ENCODE measurements at places on chromosomes 12 and 14.
A peak's percentile ranks its signal among the peaks of the same experiment; 100 is the strongest.

- no peak for DNase-seq
Measured at GRCh38 chr14:23321572-23322547, 603 bp downstream of the PABPN1 start.

DNA sequence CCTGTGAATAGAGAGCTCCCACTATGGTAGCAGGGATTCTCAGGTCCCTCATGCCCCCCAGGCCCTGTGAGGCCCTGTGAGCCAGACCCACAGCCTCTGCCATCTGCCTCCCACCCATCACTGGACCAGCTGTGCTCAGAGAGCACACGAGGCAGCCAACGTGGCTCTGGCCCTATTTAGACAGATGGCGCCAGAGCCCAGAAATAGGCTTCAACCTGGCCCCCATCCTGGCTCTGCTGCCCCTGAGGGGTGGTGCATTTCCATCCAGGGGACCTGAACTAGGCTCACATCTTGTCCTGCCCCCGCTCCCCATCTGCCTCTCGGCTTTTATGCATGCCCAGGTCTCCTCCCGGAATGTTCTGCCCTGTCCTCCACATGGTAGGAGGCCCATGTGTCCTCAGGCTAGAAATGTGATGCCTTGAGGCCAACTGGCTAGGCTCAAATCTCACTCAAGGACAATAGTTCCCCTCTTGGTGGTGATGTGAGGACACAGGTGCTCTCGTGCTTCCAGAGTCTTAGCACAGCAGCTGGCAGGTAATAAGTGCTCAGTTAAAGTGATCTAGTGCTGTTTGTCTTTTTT is 18.9 kb downstream of the TMEM63C start:
- peak; percentile 92 for DNase-seq

DNA sequence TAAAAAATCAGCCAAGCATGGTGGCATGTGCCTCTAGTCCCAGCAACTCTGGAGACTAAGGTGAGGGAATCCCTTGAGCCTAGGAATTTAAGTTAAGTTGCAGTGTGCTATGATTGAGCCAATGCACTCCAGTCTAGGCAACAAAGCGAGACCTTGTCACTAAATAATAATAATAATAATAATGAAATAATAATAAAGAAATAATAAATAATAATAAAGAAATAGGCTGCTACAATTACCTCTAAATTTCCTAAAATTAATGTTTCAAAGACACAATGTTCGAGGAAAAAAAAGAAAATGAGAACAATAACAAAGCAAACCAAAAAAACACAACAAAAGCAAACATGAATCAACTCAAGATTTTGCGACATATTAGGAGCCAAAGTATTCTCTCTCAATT is 29.7 kb downstream of the RALGAPA1 start:
- no peak for DNase-seq

- no peak for DNase-seq
Measured at GRCh38 chr12:109877504-109878246, 2.7 kb downstream of the GLTP start.

- no peak for DNase-seq
Measured at GRCh38 chr14:63375769-63376168, 57.0 kb upstream of the GPHB5 start.

- DNase-seq, result no peak
Measured at GRCh38 chr14:100549834-100550625, 37.2 kb downstream of the BEGAIN start.

GRCh38 chr12:43277651-43278540 is 274.1 kb downstream of the ADAMTS20 start:
- no peak for DNase-seq

GRCh38 chr14:89004166-89004565 is 179.7 kb downstream of the TTC8 start:
- no peak for DNase-seq

DNA sequence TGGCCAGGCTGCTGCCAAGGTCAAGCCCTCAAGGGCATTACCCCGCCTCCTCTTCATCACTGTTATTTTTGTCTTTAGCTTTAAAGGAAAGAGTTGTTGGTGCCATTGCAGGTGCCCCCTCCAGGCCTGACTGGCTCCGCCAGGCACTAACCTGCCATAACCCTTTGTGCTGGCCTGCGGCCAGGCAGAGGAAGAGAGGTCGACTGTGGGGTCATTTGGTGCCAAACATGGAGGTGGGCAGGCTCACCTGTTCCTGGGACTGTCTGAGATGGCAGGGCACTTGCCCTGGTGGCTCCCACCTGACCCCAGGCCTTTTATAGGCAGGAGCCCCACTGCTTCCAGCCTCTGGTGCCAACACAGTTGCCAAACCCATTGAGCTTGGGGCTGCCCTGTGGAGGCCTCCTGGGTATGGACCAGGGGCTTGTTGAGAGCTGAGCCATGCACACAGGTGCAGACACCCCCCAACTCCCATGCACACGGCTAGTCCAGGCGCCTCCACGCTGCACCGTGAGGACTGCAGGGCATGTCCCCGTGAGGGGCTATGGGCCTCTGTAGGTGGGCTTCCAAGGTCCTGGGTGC is 29.4 kb upstream of the PLD4 start:
- no peak for DNase-seq

GRCh38 chr12:105069936-105070702 is 14.1 kb downstream of the ALDH1L2 start:
- DNase-seq, result no peak

- DNase-seq, result no peak
Measured at GRCh38 chr12:116325336-116325664, 47.8 kb upstream of the MED13L start.

GRCh38 chr12:66304296-66304900 is 2.1 kb downstream of the HELB start:
- no peak for DNase-seq

- no peak for DNase-seq
Measured at GRCh38 chr14:98192946-98193345, 1079.1 kb downstream of the BCL11B start.

DNA sequence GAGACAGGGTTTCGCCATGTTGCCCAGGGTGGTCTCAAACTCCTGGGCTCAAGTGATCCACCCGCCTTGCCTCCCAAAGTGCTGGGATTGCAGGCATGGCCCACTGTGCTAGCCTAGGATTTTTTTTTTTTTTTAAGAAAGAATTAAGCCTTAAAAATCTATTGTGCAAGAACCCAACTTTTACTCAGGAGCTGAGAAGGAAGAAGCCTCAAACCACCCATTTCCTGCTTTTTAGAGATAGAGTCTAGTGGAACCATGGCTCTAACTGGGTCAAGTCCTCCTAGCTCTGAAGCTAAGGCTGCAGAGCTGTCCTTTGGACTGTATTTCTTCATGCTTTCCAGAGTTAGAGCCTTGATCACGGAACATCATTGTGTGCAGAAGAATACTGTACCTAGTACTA is 1.3 kb upstream of the TSFM start:
- no peak for DNase-seq

DNA sequence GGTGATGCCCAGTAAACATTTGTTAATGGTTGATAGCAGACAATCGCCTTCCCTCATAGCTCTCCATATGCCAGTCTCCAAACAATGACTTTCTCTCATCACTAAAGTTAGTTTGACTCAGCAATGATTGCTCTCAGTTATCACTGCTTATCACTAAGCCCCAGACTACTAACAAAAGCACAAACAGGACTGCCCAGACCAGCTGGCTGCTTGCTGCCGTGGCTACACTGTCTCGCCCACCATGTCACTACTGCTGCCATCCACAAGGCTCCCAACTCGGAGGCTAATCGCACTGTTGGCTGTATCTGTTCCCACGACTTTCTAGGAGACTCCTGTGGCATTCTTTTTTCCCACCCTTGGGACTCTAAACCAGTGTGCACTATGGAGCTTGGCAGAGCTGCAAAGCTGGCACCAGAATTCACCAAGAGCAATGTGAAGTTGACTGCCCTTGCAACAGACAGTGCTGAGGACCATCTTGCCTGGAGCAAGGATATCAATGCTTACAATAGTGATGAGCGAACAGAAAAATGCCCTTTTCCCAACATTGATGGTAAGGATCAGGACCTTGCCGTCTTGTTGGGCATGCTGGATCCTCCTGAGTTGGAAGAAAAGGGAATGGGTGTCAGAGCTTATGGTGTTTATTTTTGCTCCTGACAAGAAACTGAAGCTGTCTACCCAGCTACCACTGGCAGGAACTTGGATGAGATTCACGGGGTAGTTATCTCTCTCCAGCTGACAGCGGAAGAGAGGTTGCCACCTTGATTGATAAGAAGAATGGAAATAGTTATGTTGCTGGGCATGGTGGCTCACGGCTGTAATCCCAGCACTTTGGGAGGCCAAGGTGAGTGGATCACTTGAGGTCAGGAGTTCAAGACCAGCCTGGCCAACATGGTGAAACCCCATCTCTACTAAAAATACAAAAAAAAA is 27.1 kb upstream of the NR2C1 start:
- no peak for DNase-seq

- no peak for DNase-seq
Measured at GRCh38 chr12:42786400-42787148, 197.0 kb upstream of the PRICKLE1 start.

- DNase-seq, result no peak
Measured at GRCh38 chr12:175250-175649, 38.7 kb downstream of the SLC6A12 start.

GRCh38 chr12:96352161-96352835 is 47.9 kb downstream of the CDK17 start:
- peak; percentile 28 for DNase-seq

DNA sequence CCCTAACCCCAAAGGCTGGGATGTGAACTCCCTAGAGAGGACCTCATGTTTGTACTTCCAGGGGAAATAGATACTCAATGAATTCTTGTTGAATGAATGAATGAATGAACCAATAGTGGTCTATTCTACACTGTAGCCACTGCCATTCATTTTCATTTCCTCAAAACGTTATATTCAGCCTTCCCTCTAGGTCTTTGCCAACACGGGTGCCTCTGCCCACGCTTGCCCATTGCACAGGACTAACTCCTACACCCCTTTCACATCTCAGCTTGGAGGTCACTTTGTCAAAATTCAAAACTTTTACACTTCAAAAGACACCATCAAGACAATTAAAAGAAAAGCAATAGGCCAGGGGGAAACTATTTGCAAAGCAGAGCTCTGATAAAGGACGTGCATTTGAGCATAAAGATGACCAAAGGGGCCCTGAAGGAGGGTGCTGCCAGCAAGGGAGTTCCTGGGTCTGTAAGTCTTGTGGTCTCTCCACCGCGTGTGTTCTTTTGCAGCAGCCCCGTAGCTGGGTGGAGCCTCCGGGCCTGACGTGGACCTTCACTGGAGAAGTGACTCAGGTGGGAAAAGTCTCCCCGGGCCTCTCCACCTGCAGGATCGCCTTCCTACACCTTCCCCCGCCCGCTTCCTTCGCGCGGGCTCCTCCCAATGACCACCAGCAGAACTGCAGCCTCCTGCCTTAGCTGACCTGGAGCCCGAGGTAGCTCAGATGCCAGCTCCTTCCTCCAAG is 31.5 kb downstream of the TMEM63C start:
- peak; percentile 9 for DNase-seq
